ENCODE measurements at places on chromosomes 7 and 10.

DNA sequence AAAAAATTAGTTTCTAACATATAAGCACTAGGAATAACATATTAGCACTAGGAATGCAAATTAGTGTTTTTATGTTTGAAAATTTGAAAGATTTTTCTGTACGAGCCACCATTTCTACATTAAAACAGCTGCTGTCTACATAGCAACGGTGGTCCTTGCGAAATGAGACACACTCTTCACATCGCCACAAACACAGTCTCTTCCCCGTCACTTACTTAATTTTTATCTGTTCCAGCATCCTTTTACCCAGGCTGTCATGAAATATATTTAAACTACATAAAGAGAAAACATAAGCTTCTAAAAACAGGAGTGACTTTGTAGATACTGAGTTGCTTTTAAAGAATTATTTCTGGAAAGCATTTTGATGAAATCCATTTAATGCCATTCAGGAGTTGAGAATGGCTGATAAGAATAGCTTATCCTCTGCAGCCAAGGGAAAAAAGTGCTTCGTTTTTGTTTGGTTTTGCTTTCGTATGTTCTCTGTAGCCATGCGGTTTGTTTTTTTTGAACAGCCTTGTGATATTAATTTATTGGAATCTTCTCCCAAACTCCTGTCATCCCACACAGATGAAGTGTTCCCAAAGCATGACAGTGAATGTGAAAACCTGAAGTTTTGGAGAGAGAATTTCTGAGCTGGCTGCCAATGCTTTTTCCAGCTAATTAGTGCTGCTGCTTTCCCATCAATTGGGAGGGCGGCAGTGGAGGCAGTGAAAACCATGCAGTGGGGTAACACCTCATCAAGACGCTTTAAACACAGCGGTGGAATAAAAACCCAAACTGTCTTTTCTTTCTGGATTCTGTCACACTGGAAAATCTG, 603.7 kb upstream of the ADARB2 start:
- DNase-seq, result no peak

DNA sequence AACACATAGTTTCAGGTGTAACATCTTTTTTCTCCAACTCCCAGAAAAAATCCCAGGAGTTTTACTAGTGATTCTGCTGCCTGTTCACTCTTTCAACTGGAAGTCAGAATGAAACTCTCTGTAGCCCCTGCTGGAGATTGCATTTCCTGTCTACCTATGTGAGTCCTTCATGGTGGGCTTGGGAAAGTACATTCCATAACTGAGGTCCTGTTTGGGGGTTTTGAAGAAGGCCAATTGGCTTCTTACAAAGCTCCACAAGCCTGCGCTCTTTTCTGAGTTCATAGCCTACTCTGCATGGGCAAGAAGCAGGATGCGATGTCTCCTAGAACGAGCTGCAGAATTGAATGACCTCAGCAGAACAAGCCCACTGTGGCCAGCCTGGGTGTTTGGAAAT, 86.7 kb downstream of the LYZL2 start:
- DNase-seq, result no peak

DNA sequence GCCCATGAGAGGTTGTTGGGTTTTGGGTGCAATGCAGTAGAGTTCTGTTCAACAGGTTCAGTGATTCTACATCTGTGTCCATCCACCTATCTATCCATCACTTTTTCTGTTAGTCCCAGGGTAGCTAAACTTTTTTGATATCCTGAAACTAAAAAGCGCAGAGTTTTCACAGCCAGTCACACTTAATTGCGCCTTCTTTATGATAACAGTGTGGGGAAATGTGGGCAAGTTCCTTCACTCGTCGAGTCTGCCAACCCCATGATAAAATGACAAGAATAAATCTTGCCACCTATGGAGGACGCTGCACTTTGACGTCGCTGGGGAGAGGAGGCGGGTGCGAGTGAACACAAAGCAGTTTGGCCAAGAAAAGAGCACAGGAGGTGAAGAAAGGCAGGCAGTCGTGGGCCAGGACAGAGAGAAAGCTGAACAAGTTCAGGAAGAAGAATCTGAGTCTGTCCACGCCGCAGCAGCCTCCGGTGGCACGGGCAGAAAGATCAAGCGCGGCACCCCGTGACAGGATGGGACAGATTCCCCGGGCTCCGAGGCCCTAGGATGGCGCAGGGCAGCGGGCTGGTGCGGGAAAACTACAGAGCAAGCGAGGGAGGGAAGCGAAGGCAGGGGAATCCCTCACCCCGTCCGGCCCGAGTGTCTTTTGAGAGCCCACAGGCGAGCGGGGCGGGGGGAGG, 9.2 kb downstream of the SP8 start:
- DNase-seq, result no peak

DNA sequence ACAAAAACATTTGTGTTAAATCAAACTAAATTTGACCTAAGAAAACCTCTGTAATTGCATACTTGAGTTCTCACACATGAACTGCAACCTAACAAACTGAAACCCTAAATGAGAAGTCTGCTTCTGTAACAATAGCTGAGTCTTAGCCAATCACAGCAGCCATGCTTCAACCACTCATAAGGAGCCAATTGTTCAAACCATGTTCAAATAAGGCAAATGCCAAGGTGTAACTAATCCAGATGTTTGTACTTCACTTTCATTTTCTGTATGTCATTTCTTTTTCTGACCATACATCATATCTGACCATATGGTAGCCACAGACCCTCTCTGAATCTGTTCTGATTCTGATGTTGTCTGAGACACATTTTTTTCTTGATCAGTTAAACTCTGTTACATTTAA, 47.5 kb upstream of the ANTXRL start:
- no peak for DNase-seq

- DNase-seq, result no peak
These were observed 8.2 kb downstream of the PPRC1 start for GRCh38 chr10:102140913-102141540.

DNA sequence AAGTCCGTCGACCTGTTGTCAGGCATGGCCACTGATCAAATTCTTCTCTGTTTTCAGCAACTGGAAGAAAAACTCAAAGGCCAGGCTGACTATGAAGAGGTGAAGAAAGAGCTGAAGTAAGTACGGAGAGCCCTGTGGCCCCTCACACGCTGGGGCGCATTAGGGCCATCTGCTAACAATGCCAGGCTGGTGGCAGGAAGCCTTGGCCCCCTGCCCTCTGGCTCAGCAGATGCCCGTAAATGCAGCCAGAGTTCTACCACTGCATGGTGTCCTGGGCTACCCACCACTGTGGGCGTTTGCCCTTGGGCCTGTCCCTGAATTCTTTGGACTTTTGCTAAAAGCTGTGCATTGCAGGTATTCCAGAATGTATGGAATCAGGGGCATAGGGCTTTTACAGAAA, 96.9 kb upstream of the SH2B2 start:
- DNase-seq, result no peak

DNA sequence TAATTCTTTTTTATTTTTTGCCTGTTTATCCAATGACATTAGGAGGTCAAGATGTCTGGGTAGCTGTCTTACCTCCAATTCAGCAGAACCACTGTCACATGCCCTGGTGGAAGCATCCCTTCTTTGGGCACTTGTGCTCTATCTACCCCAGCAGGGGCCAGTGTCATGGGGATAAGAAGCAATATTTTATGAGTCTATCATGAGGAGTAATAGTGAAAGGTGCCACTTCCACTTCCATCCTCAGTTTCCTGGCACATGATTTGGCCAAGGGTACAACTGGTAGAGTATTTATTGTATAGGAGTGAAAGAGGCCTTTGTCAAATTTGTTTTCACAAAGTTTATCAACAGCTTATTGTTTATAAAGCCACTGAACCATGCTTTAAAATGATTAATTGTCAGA, 112.5 kb downstream of the CCDC71L start:
- no peak for DNase-seq

- no peak for DNase-seq
These were observed 1.3 kb upstream of the GFRA1 start for GRCh38 chr10:116274064-116274904.

- DNase-seq, result no peak
These were observed 15.2 kb downstream of the MYO1G start for GRCh38 chr7:44963364-44964290.

DNA sequence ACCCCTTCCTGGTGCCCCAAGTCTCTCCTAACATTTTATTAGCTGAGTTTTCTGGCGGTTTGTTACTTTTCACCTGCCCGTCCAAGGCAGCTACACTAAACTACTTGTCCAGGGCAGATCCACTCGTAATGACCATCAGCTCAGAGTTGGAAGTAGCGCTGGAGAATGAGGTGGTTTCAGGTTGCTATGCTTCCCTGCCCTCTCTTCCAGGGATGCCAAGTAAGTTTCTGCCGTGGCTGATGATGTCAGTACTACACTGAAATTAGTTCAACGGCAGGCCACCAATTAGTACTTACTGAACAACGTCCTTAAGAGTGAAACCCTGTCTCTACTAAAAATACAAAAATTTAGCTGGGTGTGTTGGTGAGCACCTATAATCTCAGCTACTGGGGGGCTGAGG, 55.2 kb downstream of the DIP2C start:
- DNase-seq, result no peak

- no peak for DNase-seq
These were observed 13.5 kb downstream of the PTPN12 start for GRCh38 chr7:77550586-77550985.

- no peak for DNase-seq
These were observed 78.3 kb downstream of the BICC1 start for GRCh38 chr10:58590924-58591323.

- DNase-seq, result no peak
These were observed 47.8 kb upstream of the KAT6B start for GRCh38 chr10:74778436-74779094.

GRCh38 chr7:123190109-123190831, 9.5 kb downstream of the SLC13A1 start:
- no peak for DNase-seq

- no peak for DNase-seq
These were observed 731.5 kb downstream of the XPNPEP1 start for GRCh38 chr10:109191823-109192222.

DNA sequence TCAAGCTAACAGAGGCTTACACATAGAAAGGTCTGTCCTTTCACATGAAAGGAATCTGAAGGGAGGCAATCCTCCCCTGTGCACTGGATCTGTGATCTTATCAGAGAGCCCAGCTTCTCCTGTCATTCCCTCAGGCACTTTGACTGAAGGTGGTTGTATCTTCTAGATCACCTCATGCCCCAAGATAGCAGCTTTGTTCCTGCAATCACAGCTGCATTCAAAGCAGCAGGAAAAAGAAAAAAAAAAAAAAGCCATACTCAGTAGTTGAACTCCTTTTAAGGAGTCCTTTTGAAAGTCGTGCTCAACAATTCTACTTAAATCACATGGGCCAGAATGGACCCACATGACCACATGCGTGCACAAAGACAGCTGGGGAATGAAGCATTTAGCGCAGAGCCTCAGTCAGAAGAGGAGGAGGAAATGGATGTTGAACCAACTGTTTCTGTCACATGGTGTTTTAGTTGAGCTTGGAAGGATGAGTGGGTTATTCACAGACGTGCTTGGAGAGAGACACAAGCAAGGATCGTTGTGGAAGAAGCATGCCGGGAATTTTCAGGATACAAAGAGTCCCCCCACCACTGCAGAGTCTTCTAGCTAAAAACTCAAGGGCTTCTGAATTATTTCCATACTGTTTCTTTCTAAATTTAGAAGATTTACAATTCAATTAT, 13.0 kb upstream of the PFKP start:
- no peak for DNase-seq

GRCh38 chr7:130222-130572, 62.2 kb upstream of the FAM20C start:
- no peak for DNase-seq

DNA sequence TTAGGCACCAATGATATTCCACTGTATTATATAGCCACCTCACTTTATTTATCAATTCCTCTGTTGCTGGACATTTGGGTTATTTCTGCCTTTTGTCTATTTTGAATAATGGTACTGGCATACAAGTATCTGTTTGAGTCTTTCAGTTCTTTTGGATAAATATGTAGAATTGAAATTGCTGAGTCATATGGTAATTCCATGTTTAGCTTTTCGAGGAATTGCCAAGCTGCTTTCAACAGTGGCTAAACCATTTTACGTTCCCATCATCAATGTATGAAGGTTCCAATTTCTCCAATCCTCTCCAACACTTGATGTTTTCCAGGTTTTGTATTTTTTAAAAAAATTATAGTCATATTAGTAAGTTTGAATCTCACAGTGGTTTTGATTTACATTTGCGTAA, 42.3 kb downstream of the JMJD1C start:
- no peak for DNase-seq

DNA sequence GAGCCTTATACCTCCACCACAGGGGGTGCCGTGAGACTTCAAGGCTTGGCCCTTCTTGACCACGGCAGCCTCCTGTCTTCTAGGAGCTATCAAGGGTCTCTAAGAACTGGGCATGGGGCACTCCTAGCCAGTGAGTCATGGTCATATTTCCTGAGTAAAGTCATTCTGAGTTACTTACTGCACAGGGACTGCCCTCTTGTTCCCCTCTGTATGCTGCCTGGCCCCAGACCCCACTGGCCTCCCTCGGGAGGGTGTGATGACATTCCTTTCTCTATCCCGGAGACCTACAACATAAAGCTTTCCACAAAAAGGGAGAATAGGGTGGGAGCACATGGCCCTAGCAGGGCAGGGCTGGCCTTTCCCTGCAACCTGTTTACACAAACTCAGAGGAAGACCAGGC, 21.4 kb downstream of the DPCD start:
- DNase-seq, result no peak

GRCh38 chr10:122674781-122675180, 24.9 kb downstream of the C10orf120 start:
- DNase-seq, result no peak

- DNase-seq, result no peak
These were observed 16.4 kb downstream of the ING3 start for GRCh38 chr7:120966961-120967360.

GRCh38 chr7:11228515-11228914, 254.8 kb downstream of the PHF14 start:
- no peak for DNase-seq

- no peak for DNase-seq
These were observed 36.7 kb downstream of the CDK6 start for GRCh38 chr7:92799446-92800211.
